Natural killer cell treated with Interleukin-12 subunit alpha and Interleukin-12 subunit beta and Interleukin-15 and Interleukin-18, amount 100 ng/mL, for 72 hours (primary cell): ENCODE measurements at places on chromosomes 4 and X.

DNA sequence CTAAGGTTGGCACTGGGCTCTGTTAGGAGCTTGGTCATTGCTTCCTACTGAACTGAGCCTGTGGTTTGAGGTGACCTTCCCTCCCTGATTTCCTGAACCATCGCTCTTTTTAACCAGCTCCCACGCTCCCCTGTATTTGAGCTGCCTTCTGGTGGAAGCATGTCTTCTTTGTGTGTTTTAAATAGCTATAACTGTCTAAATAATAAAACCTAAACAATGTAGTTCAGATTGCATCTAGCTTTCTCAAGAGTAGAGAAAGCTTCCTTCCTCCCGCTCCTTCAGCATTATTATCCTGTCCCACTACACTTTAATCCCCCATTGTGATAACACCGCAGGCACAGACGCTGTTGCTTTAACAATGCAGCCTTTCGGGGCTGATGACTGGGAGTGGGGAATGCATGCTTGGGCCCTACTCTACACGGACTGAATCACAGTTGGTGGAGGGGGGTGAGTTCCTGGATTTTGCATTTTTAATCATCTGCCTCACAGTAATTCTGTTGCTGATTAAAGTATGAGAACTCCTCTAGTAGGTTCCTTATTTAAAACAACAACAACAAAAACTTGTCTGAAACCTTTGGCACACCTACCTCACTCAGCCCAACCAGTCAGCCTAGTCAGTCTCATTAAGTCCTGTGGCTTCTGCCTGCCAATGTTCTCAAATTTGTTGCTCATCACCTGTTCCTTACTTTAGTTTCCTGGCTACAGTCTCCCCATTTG, 6.6 kb downstream of the SMS start:
- no peak for DNase-seq

DNA sequence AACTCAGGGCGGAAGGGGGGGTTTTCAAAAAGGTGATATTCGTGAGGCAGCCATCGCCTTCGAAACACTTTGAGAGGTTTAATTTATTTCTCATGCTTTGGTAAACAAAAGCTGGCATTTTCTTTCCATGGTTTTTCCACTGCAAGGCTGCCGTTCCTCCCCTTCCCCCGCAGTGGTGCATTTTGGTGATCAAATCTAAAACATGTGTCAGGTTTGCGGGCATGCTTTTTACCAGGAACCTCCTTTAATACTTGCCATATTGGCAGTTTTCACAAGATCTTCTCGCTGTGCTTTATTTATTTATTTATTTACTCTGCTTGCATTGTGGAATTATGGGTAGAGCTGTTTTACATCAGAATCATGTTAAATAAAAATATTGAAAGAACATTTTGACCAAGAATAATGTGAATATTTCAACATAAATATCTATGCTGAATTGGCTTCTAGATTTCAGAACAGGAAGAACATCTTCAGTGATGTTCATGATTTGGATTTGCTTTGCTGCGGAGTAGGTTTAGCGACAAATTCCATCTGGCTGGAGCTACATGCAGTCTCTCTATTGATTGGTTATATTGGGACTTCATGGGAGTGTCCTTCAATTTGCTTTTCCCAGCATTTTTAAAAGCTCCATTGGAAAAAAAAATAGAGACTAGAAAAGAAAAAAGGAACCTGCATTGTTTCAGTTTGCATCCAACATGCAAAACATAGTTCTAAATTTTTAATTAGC, 54.4 kb downstream of the STOX2 start:
- DNase-seq = no peak

GRCh38 chr4:57369446-57369845, 259.3 kb upstream of the IGFBP7 start:
- DNase-seq = no peak

GRCh38 chr4:156560701-156561100, 410.9 kb downstream of the PDGFC start:
- DNase-seq = no peak

- no peak for DNase-seq
Measured at GRCh38 chr4:122224348-122224747, 72.2 kb downstream of the BLTP1 start.
